Activated naive CD4-positive, alpha-beta T cell treated with anti-CD3 and anti-CD28 coated beads, Interleukin-2, amount 10 ng/mL, durations not matched to agents 7 days and 5 days (primary cell): ENCODE measurements at places on chromosomes 3 and 15.

DNA sequence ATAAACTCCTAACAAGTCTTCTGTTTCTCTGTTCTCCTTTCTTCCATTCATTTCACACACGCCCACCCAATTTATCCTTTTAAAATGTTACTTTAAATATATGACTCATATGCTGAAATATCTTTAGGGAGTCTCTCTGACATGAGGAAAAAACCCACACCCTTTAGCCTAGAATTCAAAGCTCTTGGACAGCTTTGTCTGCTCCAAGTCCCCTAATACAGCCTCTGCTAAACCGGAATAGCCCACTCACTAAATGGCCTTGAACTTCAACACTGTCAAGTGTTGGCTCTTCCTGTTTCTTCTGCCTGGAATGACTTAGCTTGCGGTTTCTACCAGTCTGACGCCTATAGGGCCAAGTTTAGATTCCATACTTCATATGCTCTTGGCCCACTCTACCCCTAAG, 3.3 kb upstream of the CD96 start:
- DNase-seq: no peak

DNA sequence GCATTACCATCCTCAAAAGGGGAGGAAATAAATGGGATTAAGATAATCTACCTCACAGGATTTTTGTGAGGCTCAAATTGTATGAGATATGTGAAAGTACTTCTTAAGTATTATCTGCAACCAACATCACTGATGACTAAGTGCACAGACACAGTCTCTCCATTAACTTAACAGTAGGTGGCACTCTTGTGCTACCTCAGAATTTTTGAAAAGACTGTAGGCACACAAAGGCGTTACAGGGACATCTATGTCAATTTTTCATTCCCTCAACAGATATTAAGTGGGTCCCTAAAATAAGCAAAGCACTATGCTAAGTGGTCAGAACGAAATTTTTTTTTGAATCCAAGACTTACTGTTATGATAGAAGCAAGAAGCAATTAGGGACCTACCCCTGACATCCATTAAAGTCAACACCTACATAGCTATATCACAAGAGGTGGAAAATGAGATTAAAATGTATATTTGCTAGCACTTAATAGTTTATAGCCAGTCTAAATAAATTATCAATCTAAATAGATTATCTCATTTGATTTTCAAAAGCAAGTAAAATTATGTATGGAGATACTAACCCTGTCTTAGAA, 52.9 kb downstream of the RYK start:
- DNase-seq: no peak

DNA sequence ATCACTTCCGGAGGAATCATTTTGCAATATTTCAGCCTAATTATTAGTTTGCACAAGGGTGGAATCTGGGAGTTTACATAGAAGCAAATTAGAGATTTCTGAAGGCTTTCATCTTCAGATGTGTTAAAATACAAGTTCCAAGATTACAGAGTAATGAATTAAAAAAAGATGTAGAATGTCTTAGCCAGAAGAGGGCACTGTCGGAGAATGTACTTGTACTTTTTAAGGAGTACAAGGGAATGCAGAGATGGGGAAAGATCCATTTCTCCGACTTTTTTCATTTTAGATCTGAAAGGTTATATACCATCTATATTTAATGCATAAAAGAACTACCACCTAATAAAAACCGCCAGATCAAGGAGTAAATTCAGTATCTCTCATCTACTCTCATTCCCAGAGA, 43.1 kb upstream of the WDR5B start:
- DNase-seq: no peak

- no peak for DNase-seq
Measured at GRCh38 chr15:44183363-44183762, 11.7 kb downstream of the FRMD5 start.

DNA sequence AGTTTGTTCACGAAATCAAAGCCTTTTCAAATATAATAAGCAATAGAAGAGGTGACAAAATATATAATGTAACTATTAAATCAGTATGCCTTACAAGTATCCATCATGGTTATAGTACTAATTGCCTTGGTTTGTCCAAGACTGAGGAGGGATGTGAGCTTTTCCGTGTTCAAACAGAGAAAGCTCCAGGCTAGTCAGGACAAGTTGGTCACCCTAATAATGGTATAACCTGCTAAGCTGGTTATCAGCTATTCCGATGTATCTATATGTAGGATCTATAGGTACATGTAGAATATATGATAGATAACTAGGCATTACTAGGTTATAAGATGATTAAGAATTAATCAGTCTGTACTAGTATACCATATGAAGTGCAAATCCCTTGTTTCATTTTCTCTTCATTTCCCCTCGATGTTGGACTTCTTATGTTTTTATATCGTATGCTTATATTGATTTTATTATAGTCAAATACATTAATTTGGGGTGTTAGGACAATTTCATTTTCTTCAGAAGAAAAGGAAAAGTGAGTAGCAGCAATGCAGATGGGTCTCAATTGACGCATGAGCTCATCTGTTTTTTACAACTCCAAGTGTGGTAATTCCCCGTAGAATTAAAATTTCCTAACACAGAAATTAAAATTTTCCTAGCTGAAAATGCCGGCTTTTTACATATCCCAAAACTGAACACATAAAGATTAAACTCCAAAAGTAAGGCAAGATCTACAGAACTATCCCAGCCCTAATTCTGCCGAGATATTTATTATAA, 419.1 kb downstream of the TIGIT start:
- DNase-seq: no peak

DNA sequence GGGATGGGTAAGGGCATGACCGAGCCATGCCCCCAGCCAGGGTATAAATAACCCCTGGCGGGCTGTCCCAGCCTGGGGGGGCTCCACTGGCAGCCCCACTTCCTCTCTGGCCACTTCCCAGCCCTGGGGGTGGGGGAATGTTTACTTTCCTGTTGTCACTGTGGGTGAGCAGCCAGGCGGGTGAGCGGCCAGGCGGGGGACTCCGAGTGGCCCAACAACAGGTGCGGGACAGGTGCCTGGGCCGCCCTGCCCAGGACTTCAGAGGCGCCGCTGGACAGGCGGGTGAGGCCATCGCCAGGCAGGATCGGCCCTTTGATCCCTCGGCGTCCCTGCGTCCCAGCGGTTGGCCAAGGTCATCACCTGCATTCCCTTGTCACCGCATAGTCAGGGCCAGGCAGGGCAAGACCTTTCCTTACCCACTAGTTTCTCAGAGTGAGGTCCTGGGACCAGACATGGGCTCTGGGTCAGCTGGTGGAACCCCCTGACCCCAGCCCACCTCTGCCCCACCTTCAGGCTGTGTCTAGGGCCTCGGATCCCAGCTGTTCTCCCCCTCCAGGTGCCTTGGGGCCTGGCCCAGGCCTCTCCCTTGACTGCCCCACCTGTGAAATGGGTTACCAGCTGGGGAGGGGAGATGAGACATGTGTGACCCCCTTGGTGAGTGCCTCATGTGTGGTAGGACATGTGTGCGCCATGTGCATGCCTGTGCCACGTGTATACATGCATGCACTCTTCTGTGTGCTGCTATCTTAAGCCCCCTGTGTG, 16.6 kb downstream of the SEMA3F start:
- no peak for DNase-seq

GRCh38 chr3:47283591-47284364, 1.0 kb downstream of the KLHL18 start:
- DNase-seq: peak; percentile 37

GRCh38 chr15:57306944-57307411, 69.3 kb upstream of the CGNL1 start:
- no peak for DNase-seq

DNA sequence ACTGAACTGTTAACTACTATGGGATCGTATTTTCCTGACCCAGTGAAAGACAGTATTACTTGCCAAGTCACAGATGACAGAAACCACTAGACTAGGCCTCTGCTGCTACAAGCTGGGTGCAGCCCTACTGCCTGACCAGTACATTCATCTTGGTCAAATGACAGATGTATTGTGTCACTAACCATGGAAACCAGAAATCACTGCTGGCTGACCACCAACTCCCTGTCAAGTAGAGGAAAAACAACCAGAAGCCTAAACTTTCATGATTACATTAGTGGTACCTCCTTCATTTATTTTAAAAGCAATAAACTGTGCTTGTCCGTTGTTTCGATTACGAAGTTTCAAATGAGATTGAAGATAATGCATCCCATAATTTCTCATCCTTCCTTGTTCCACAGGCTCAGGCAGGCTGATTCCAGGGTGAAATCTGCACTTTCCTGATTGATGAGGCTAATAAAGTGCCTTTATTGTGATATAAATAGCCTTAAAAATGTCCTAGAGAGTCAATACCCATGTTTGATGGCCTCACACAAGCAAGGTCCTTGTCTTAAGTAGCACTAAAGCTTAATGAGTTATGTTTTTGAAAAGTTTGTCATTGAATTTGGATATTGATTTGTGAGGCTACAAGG, 309.7 kb downstream of the LSAMP start:
- no peak for DNase-seq

DNA sequence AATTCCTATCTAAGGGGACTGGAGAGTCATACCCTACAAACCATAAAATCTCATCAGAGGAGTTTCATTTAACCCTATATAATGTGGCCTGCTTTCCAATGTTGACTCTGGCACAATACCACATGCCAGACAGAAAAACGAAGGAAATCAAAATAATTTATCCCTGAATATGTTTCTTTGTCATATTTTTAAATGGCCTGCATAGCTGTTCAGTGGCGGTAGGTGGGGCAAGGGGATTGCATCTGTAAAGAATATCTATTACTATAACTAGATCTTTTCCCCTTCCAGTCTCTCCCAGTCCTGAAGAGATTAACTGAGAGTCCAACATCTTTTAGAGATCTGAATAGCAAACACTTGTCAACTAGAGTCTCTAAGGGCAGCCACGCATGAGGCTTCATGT, 278.1 kb upstream of the CTNNB1 start:
- no peak for DNase-seq

DNA sequence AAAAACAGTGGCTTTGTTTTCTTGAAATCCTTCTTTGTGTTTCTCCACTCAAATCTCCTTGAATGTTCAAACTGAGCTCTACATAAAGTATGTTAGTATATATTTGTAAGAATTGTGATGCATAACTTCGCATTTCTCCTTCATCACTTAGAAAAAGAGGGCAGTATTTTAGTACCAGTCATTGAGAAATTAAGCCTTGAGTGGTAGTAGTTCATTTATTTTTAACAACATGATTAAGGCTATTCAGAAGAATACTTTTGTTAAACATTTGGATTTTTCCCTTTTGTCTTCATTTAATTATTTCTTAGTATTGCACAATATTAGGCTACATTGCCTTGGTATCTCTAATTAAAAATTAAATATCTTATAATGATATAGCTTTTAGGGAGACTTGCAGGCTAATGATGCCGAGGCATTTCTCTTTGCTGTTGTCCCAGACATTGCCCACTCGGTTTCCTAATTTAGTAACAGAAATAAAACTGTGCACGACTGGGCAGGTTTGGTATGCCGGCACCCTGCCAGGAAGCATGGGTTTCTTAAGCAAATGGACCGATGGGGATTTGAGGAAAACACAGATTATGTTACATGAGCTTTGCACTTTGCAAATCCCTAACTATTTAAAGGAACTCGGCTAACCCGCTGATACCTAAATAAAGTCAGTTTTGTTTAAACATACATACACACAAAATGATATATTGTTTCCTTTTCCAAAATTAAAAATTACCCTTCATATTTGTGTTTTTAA, 54.7 kb downstream of the LRRC28 start:
- DNase-seq: no peak

DNA sequence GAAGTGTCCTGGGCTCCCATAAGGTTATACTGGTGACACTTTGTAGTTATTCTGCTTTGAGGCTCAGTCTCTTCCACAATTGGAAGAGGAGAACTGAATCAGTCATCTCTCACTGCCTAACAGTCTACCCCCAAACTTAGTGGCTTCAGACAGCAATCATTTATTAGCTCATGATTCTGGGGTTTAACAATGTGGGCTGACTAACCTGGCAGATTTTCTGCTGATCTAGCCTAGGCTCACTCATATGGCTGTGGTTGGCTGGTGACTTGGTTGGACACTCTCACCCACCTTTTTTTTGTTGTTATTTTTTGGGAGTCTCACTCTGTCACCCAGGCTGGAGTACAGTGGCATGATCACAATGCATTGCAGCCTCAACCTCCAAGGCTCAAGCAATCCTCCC, 7.1 kb downstream of the GPD1L start:
- DNase-seq: no peak

GRCh38 chr3:172138193-172138537, 98.8 kb downstream of the FNDC3B start:
- no peak for DNase-seq

DNA sequence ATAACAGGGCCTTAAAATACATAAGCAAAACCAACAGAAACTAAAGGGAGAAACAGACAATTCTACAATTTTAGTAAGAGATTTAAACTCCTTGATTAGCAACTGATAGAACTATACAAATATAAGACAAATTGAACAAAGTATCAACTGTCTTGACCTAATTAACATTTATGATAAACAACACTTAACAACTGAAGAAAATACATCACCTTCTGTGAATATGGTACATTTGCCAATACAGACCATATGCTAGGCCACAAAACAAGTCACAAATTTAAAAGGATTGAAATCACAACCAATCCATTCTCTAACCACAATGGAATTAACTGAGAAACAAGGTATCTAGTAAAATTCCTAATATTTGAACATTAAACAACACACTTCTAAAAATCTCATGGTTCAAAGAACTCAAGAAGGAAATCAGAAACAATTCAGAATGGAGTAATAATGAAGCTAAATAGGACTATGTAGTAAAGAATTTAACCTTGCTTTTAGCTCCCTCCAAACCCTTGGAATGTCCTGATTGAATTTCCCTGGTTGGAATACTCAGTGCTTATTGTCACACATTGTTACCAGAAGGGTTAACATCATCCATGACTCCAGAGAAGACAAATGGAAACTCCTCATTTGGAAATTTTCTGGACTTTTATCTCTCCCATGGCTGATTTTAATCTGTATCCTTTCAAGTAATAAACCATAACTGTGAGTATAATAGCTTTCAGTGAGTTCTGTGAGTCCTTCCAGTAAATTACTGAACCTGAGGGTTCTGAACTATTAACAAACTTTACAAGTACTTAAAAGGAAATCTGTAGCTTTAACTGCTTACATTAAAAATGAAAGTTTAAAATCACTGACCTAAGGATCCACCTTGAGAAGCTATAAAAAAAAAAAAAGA, 88.8 kb downstream of the DLG1 start:
- DNase-seq: no peak

- no peak for DNase-seq
Measured at GRCh38 chr15:61000276-61000675, 228.8 kb downstream of the RORA start.

GRCh38 chr3:159583662-159584061, 405.0 kb upstream of the IL12A start:
- no peak for DNase-seq

DNA sequence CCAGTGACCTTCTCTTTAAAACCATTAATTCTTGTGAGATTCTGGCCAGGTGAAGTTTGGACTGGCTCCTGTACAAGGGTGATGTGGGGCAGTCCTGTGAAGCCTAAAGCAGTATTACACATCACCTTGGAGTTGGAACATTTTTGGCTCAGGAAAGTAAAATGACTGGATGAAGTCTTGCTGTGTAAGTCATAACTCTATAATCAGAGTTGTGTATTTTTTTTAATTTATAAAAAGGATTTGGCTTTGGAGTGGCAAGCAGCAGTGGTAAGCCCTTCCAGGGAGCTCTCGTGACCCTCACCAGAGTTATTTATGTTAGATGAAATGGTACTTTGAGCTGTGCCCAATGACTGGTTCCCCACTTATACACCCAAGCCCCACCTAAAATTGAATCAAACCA, 331.2 kb upstream of the DCBLD2 start:
- no peak for DNase-seq
